ENCODE measurements at places on chromosomes 12 and 14.

DNA sequence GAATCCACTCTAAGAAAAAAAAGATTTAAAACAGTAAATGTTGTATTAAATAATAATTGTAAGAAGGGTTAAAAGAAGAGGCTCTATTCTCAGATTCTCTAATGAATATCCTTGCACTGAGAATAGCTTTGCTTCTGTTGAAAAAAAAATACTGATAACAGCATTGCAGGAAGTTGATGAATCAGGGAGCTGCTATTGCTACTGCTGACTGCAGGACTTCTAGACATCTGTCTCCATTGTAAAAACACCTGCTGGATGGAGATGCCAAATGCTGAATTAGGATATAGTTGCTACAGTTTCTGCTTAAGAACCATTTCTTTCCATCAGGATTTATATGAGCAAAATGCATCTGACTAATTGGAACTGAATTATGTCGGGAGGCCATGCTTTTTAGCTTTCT, 50.3 kb upstream of the ANP32D start:
- DNase-seq: no peak

DNA sequence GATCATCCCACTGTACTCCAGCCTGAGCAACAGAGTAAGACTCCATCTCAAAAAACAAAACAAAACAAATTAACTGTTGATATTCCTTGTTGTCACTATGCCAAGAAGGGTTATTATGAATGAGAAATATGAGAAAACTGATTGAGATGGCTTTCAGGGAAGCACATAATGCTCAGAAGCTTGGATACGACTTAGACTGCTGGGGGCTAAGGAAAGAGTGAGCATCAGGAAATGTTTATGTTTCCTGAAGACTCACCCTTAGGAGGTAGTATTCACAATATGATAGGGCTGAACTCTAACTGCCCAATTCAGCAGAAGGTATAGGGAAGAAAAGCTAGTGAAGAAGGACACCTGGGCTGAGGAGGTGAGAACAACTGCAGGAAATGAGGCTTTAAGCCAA, 6.3 kb downstream of the STYK1 start:
- DNase-seq: no peak

- no peak for DNase-seq
Observed at GRCh38 chr12:99455350-99456035, 192.1 kb upstream of the GARIN6 start.

- DNase-seq: peak; percentile 50
Observed at GRCh38 chr14:61388173-61388975, 67.0 kb downstream of the PRKCH start.

DNA sequence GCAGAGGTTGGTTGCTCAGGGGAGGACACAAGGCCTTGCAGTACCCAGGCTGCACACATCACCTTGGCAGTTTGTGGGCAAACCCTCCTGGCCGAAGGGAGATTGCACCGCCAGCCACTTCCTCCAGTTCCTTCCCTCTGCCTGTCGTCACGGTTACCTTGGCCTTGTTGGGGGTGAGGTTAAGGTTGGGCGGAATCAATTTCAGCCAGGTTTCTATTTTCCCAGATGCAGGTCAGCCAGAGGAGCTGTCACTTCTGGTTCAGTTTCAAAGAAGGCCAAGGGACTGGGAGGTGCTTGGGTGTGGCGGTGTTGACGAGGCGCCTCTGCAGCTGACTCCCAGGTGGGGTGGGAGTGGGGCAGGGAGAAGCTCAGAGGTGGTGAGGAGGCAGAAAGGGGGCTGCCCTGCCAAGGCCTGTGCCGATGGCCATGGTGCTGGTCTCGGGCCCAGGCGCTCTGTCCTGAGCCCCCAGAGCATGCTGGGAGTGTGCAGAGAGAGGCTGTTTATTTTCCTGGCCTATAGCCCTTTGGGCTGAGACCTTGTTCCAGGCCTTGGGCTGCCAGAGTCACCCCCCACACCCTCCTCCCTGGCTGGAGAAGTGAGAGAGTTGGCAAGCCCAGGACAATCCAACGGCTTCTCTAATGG, 31.4 kb downstream of the JDP2 start:
- no peak for DNase-seq

GRCh38 chr14:36207500-36207899, 31.0 kb upstream of the PTCSC3 start:
- no peak for DNase-seq

- no peak for DNase-seq
Observed at GRCh38 chr12:32476446-32476845, 77.1 kb downstream of the FGD4 start.

DNA sequence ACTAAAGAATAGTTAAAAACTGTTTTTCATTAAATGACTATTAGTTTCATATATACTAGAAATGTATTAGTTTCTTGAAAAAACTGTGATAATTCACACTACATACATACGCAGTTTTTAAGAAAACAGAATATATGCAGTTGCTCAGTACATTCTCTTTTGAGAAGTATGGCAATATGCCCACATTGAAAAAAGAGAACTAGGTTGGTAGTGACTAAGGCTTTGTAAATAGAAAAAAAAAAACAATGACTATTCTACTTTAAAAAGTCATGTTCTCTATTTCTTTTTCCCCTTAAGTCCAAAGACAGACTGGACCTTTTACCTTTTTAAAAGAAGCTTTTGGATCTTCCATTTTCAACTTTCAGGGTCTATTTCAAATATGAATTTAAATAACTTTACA, 25.0 kb downstream of the SNX6 start:
- DNase-seq: no peak

- DNase-seq: no peak
Observed at GRCh38 chr14:99744199-99744872, 48.9 kb upstream of the EML1 start.

DNA sequence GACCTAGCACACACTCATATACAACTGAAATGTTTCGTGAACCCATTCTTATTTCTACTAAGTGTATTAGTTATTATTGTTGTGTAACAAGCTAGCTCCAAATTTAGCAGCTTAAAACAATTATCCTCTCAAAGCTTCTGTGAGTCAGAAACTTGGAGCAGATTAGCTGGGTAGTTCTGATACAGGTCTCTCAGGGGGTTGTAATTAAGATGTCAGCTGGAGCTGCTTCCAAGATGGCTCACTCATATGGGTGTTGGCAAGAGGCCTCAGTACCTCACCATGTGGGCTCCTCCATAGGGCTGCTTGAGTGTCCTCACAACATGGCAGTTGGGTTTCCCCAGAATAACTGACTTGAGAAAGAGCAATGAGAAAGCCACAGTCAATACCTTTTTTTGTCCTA, 9.8 kb downstream of the GPR135 start:
- no peak for DNase-seq

GRCh38 chr12:52530366-52530765, 10.2 kb upstream of the KRT5 start:
- DNase-seq: no peak

DNA sequence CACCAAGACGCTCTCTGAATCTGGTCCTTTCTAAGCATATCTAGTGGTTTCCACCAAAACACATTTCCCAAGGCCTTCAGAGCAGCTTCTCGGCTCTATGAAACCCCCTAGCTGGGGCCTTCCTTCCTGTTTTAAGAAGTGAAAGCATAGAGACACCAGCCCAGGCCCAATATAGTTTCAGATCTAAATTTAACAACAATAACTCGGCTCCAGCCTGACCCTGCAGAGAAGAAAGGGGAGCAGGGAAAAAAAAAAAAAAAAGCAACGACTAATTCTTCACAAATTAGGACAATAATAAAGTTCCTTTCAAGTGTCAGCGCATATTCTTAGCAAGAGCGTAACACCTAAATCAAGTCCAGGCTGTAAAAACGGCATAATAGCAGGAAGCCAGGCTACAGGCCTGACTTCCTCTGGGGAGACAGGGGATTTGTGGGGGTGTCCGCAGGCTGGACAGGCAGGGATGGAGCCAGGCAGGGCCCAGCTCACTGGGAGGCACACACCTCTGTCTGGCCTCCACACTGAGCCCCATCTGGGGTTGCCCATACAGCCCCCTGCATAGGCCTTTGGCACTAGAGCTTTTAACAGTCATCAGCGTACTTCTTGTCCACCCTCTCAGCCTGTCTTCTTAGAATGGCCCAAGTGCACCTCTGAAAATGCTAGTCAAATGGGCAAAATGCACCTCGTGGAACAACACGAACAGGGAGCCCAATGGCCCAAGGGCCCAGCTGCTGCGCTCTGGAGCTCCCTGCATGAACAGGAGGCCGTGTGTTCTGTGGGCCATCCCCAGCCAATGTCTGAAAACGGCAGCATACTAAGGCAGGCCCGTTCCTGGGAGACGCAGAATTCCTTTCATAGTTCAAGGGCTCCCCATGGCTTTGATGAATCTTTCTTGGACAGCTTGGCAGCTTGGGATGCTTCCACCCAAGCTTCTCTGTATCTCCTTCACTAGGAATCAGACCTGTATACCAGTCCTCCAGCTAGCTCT, 772.9 kb downstream of the MED13L start:
- DNase-seq: peak; percentile 26

DNA sequence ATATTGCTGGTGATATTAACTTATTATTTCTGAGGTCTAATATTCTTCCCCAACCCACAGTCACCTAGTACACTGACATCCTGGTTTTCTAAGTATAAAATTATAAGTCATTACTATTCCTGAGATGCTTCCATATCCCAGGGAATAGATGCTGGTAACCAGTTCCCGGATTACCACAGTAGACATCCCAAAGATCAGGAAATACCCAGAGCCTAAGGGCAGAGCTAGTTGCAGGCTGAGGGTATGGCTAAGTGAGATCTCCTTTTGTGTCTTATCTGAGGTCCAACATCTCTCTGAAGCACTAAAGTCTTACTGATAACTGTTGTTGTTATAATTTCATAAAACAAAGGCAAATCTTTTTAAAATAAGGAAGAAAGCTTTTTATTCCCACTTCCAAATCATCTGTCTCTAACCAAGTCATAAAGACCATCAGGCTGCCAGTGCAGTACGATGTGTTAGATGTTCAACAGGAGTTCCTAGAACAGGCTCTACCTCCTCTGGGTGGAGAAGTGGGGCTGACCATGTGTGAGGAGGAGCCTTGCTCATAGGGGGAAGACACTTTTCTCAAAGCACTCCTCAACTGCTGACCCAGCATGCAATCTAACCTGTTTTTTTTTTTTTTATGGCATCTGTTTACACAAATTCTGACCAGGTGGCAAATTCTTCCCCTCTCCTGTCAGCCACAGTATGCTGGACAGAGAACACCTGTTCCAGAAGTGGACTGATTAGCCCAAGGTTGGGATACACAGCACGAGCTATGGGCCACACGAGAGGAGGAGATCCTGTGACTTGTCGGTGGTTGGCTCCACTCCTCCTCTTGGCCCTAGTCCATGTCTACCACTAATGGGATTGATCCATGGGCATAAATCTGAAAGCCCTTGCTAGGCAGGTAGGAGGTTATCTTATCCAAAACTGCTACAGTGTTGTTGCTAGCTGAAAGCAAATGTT, 16.1 kb upstream of the GRIP1 start:
- no peak for DNase-seq

GRCh38 chr12:122064025-122064777, 14.4 kb upstream of the MLXIP start:
- no peak for DNase-seq

DNA sequence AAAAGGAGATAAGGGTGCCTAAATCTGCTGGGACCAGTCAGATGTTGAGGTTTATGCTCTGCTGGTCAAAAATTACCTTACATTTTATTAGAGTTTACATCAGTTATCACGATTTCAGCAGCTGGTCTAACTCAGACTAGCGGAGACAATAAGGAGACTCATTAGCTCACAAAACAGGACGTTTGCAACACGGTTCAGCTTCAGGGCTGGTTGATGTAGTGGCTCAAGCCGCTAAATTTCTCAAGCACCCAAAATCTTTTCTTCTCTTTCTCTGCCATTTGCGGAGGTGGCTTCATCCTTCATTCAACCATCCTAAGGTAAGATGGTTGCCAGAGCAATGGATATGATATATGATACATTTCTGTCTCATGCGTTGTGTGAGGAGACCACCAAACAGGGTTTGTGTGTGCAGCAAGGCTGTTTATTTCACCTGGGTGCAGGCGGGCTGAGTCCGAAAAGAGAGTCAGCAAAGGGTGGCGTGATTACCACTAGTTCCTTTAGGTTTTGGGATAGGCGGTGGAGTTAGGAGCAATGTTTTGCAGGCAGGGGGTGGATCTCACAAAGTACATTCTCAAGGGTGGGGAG, 30.3 kb upstream of the CLIP1 start:
- no peak for DNase-seq

DNA sequence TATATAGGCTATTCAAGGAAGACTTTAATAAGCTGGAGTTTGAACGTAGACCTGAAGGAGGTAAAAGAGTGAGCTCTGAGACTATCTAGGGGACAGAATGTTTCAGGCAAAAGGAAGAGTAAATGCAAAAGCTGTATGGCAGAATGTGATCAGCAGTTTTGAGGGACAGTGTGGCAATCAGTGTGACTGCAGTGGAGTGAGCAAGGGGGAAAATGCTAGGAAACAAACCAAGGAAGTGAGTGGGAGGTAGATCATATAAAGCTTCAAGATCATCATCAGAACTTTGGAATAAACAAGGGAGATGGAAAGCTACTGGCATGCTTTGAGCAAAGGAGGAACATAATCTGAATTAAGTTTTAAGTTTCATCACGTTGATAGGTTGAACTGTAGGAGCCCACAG, 67.5 kb upstream of the BTG1 start:
- no peak for DNase-seq

DNA sequence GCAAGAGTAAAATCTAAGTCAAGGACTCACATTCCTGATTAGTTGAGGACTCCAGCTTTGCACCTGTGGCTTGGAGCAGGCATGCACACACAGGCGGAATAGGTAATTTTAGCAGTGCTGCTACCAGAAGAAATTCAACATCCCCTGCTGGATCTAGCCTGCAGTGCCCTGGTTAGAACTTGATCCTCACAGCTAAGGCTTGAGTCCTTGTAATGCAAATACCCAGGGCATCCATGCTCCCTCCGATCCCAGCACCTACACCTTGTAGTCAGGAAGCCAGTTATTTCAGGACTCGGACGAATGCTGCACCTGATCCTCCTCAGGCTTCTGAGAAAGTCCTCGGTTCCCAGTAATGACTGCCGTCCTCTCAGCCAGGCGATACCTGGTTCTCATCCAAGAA, 309.0 kb upstream of the AMIGO2 start:
- no peak for DNase-seq
